T-cell (primary cell): ENCODE measurements at places on chromosomes 12 and 14. TPM values are rescaled to one million over a fixed set of nuclear protein-coding genes. Genes with fewer than 3 reads are reported as not detected.

DYNC1H1 gene
- 271 TPM for total RNA-seq

FLVCR2 gene
- total RNA-seq, result 1.3 TPM

NOVA1 gene
- total RNA-seq, result not detected

EVL gene
- 1,146 TPM for total RNA-seq

REC8 gene
- total RNA-seq, result 41.5 TPM

PLA2G1B gene
- 1.6 TPM for total RNA-seq

C14orf39 gene
- total RNA-seq, result not detected

DNAH10 gene
- total RNA-seq, result 0.32 TPM

PRICKLE1 gene
- 0.38 TPM for total RNA-seq

TSPAN19 gene
- not detected for total RNA-seq

IFI27 gene
- total RNA-seq, result 1.8 TPM

GRCh38 chr12:130161261-130162243 lies 712 bp upstream of the FZD10 start:
- no peak for DNase-seq

DNA sequence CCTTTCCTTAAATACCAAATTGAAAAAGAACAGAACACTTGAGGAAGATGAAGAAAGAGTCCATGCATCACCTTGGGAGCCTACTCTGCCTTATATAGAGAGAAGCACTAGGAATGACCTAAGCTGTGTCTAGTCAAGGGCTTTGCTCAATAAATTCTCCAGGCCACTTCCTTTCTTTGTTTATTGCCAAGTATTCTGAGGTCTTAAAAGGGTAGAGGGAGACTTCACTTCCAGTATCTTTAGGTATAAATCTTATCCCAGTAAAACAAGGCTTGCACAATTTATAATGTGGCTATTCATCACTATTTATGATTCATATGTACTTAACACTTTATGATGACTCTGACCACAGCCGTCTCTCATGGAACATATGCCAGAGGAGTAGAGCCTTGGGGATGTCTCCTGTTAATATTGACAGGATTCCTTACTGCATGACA lies 85.1 kb upstream of the ARHGAP5 start:
- DNase-seq, result no peak

GRCh38 chr14:75709207-75709812 lies 48.3 kb downstream of the TTLL5 start:
- DNase-seq, result peak; percentile 35

DNA sequence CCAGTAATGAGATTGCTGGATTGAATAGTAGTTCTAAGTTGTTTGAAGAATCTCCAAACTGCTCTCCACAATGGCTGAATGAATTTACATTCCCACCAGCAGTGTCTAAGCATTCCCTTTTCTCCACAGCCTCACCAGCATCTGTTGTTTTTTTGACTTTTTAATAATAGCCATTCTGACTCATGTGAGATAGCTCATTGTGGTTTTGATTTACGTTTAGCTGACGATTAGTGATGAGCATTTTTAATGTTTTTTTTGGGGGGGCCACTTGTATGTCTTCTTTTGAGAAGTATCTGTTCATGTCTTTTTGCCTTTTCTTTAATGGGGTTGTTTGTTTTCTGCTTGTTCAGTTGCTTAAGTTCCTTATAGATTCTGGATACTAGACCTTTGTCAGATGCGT lies 8.1 kb upstream of the SLC15A5 start:
- no peak for DNase-seq

DNA sequence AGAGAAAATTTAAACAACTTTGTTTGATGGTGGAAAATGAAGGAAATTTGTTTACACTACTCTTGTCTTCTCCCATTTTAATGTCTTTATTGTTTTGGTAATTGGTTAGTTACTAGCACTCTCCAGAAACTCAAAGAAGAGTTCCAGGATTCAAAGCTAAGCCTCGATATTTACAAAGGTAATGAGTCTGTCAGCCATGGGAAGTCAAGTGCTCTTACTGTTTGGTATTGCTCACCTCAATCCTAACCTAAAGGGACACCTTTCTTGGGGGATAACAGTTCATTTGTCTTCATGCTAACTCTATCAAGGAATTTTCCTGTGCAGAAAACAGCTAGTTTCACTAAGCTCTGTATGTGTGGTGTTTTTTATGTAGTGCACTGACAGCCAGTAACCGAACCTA lies 222.9 kb upstream of the LMO3 start:
- no peak for DNase-seq

DNA sequence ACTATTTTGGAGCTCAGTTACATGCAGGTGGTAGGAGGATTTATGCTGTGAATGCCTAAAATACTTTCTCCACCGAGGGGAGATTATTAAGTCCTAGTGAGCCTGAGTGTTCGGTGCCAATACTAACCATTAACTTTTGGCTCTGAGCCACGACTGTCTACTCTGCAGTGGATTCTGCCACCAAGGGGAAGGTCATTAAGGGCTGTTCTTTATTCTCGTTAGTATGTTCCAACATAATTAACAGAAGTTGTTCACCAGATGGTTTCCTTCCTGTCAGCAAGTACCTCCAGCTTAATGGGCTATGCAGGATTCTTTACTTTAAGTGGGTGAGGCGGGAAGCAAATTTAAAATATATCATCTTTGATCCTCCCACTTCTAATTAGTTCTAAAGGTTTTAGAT lies 326.3 kb downstream of the BMP4 start:
- no peak for DNase-seq

DNA sequence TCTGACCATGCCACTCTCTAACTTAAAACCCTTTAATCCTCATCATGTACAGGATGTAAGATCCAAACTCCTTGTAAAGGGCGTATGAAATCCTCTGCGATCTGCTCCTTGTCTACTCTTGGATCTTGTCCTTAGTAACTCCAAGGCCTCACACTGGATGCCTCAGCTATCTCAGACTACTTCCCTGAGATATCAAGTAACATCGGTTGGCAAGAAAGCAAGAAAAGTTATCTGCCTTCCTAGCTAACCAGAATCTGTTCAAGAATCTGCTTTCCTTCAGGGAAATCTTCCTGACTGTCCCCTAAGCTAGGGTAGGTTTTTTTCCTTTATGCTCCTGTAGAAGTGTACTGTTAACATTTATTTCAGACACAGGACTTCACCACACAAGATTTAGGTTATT lies 82.6 kb downstream of the TAOK3 start:
- no peak for DNase-seq

DNA sequence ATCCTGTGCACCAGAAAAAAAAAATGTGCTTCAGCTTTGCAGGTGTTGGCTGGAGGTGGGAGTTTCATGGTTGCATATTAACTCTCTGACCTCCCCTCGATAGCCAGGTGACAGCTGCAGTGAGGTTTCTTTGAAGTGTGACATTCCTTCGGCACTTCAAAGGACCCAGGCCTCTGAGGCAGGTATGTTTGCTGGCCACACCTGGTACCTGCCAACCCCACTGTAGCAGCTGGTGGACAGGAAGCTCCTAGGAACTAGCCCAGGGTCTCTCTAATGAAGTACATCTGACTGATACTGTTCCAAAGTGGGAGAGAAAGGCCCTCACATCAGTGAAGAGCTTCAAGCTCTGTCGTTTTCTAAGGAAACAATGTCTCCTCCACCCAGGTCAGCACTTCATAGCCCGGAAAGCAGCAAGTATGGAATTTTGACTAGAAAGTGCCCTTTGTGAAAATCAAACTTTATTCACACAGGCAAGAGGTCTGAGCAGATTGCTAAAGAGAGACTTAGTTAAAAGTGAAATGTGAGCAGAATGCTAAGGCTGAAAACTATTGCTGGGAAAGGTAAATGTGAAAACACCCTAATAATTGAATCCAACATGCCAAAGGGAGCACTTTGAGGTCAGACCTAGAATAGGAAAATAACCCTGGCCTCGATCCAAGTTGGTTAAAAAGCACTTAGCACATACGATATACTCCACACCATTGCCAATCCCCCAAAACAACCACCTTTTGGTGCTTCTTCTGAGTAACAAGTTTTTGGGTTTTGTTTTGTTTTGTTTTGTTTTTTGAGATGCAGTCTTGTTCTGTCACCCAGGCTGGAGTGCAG lies 71.3 kb downstream of the PHLDA1 start:
- DNase-seq, result no peak

DNA sequence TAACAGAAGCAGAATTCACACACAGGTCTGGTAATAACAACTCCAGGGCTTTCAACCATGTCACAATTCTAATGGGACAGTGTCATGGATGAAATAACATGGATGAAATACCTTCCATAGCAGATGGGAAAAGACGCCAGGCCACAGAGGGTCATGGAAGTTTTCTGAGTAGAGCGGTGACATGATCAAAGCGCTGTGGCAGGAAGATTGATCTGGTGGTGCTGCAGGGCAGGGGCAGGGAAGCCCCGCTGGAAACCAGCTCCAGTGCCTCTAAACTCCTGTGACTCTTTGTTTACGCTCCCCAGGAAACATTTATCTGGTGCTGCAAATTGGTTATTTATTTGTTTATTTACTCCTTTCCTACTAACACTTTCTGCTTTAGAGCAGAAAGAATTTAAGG lies 108.3 kb upstream of the HMGA2 start:
- DNase-seq, result no peak

- DNase-seq, result no peak
Observed at GRCh38 chr12:92010853-92011701, 134.6 kb downstream of the BTG1 start.

- DNase-seq, result no peak
Observed at GRCh38 chr12:132360906-132361777, 31.8 kb upstream of the GALNT9 start.

- DNase-seq, result no peak
Observed at GRCh38 chr12:46259071-46259470, 9.8 kb downstream of the SLC38A1 start.

DNA sequence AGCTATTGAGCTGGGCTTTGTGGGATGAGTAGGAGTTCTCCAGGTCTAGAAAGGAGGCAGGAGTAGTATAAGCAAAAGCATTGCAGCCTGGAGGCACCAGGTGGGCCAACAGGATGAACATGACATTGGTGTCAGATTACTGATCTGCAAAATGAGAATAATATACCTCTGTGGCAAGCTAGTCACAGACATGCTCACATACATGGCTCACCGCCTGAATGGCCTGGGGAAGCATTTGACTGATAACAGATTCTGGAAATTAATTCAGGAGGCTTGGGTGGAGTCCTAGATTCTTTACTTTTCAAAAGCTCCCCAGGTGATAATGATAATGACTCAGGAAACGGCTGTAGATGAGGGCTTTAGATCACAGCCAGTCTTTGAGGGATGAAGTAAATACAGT lies 709 bp downstream of the TCL1B start:
- DNase-seq, result no peak

GRCh38 chr14:80705241-80705980 lies 236.1 kb downstream of the CEP128 start:
- no peak for DNase-seq

GRCh38 chr12:81300454-81300853 lies 222.6 kb downstream of the ACSS3 start:
- DNase-seq, result no peak

- DNase-seq, result no peak
Observed at GRCh38 chr12:19971361-19972280, 396.7 kb upstream of the PDE3A start.

DNA sequence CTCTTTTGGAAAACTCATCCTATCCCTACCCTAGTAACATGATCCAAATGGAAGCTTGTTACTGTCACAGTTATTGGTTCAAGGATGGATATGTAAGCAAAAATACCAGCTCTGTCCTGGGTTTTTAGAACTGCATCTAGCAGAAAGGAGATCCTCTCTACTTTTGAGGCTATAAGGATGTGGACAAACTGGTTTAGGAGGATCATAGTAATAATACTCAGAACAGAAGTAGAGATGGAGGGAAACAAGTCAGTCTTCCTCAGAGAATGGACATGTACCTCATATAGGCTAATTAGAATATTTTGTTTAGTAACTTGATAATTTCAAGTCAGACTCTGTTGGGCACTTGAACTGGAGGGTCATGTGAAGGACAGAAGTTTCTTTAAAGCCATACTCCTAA lies 26.6 kb downstream of the FUT8 start:
- no peak for DNase-seq
